ENCODE measurements at places on chromosomes 3 and 15. TPM values are rescaled to one million over a fixed set of nuclear protein-coding genes. Genes with fewer than 3 reads are reported as not detected.

SPATA12 gene
- total RNA-seq, result not detected

NRROS gene
- total RNA-seq, result 0.30 TPM

SCN5A gene
- 0.30 TPM for total RNA-seq

ABHD17C gene
- total RNA-seq, result 3.0 TPM

CSPG5 gene
- 0.30 TPM for total RNA-seq

RARB gene
- total RNA-seq, result 50.8 TPM

TIGIT gene
- not detected for total RNA-seq

CACNA2D2 gene
- total RNA-seq, result not detected

DPPA2 gene
- not detected for total RNA-seq

PDZRN3 gene
- total RNA-seq, result 12.3 TPM

CGNL1 gene
- 1.2 TPM for total RNA-seq

Measured in smooth muscle cell of the umbilical artery (primary cell).